ENCODE measurements at places on chromosomes 1 and 21. TPM values are rescaled to one million over a fixed set of nuclear protein-coding genes. Genes with fewer than 3 reads are reported as not detected.
A peak's percentile ranks its signal among the peaks of the same experiment; 100 is the strongest.

PIGK gene
- total RNA-seq = 32.8 TPM

DNA sequence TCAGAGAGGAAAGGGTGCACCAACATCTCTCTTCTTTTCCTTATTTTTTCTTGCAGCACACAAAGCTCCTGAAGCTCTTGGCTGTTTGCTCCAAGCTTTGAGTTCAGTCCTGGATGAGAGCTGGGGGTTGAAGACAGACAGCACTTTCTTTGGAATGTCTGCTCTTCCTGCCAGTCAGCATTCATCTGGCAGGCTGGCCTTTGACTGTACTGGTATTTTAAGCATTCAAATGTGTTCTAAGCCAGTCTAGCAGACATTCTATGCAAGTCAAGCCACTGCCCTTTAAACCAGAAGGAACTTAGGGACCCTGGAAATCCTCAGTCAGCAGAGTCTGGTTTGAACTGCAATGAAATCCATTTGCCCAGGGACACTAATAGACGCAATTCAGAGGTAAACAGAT is 45.0 kb downstream of the XCL1 start:
- DNase-seq = peak; percentile 16

TAS1R1 gene
- under 0.01 TPM for total RNA-seq

- no peak for DNase-seq
Observed at GRCh38 chr1:100340494-100340893, 11.8 kb upstream of the CDC14A start.

DNA sequence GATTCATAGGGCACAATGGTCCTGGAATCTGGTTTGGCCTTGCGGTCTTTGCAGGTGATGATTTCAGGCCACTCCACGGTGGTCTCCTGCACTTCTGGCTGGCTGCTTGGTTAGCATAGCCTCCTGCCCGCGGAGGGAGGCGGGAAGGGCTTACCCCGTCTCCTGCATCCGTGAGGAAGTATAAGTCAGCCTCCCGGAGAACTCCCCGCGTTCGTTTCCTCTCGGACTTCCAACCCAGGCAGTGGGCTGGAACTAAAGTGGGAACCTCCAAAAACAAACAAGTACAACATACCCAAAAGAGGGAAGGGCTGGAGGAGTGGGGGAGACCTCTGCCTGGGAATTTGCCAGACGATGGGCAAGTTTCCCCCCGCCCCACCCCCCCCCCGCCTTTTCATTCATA is 939 bp upstream of the CCN1 start:
- peak; percentile 57 for DNase-seq

DNA sequence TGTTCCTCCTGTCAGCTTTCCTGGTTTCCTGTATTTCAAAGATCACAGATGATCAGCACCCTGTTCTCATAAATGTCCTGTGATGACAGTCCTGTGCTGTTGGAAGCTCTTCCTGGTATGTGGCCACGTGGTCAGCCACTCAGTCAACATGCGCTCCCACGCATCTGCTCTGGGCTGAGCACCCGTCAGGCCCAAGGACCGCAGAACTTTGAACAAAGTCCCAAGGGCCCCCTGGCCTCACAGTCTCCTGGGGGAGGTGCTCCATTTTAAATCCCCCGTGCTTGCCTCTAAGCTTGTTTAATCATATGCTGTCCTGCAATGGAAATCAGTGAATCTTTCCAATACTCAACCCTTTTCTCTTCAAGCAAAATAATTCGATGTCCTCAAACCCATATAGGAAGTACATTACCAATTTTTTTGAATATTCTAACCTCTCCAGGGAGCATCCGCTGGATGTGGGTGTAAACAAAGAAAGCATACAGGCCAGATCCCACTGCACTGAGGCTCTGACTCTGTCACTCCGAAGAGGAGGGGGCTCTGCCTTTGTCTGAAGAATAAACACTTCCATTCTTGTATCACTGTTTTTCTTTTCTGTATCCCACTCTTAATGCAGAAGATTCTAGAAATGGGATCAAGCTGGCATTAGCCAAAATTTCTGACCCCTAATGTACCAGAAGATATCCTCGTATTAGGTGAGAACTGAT is 250.3 kb downstream of the SDCCAG8 start:
- peak; percentile 38 for DNase-seq

CFHR3 gene
- not detected for total RNA-seq

DNA sequence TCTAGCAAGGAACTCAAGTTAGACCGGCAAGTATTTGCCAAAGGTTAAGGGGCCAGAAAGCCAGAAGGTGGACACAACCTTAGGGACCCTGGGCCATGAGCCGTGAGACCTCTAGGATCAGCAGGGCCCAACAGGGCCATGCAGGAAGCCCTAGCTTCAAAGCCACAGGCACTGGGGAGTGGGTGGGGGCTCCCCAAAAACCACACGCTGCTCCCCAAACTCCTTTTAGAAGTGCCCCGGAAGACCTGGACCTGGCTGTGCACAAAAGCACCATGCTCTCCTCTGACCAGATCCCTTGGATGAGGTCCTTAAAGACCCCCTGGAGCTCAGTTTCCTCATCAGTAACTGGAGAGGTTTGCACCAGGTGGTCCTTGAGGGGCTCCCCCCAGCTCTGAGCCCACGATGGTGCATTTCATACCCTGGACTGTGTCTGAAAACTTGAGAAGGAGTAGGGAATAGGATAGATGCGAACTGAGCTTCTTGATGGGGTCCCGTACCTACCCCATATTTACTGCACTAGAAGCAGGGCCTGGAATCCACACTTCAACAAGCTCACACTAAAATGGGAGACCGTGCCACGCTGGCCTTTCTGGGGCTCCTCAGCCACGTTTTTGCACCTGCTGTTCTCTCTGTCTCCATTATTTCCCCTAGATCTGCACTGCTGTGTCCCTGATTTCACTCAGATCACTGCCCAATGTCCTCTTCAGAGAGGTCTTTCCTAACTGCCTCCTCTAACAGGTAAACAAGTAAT is 40.6 kb upstream of the LBR start:
- DNase-seq = no peak

DNA sequence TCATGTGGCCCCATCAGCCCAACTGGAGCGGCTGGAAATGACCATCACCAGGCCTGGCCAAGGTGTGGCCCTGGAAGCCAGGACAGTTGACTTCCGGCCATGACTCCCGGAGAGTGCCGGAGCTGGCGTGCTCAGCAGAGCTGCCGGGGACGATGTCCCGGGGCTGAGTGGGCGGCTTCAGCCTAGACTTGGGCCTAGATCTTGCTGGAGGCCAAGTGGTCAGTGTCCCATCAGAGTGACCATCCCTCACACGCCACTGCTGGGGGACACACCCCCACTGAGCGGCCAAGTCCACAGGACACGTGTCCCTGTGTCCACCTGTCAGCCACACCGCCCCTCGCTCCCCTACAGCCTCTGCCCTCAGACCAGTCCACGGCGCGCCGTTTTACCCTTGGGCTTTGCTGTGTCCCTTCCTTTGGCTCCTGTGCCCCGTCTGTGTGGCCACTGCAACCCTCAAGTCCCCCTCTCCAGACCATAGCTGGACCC is 4.0 kb downstream of the FAAP20 start:
- DNase-seq = no peak

DNA sequence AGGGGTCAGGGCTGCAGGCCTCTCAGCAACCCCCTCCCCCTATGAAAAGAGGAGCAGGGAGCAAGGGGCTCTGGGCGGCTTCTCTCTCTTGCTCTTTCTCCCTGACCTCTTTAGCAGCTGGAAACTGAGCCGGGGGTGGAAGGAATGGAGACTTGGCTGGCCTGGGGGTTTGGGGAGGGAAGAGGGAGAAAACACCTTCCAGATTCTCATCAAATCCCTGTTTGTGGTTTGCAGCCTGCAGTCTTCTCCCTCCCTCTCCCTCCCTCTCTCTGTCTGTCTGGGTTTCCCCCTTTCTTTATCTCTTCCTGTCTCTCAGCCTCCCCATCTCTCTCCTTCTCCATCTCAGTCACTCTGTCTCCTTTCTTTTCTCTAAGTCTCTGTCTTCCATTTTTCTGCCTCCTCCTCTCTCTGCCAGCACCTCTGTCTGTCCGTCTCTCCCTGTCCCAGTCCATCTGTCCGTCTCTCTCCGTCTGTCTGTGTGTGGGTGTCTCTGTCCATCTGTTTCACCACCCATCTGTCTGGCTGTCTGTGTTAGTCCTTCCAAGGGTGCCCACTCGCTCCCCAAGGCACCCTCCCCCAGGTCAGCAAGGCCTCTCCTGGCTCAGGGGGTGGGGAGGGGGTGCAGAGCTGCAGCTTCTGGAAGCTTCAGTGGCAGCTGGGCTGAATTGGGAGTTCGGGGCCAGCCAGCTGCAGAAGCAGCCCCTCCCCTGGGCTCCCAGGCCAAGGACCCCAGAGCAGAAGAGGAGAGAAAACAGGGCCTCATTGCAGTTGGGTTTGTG is 6.2 kb downstream of the AHDC1 start:
- no peak for DNase-seq

GRCh38 chr1:202952818-202953217 is 5.3 kb downstream of the ADIPOR1 start:
- DNase-seq = peak; percentile 32

CTH gene
- total RNA-seq = 4.7 TPM

- no peak for DNase-seq
Observed at GRCh38 chr1:209103092-209103491, 480.4 kb upstream of the CAMK1G start.

DNA sequence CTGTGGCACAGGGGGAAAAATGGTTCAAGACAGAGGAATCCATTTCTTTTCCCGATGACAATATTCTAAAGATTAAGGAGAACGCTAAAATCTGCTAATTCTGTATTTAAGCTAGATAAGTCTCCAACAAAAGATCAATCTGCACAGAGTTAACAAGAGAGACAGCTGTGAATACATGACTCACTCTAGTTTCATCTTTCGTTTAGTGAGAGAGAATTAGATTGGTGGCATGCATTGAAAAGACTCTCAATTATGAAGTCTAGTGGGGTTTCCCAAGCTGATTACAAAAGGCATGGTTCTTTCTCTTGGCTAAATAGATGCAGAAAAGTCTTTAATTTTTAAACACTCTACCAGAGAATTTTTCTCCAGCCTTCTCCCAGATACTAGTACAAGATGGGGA is 34.4 kb downstream of the CAPN9 start:
- DNase-seq = no peak

All from fibroblast of villous mesenchyme (primary cell).